ELR (cell line): ENCODE measurements at places on chromosomes 1 and 21.

- DNase-seq, result no peak
Observed at GRCh38 chr1:69246710-69247109, 321.0 kb upstream of the LRRC7 start.

- peak; percentile 94 for DNase-seq
Observed at GRCh38 chr1:91569411-91570119, 68.9 kb downstream of the CDC7 start.

- peak; percentile 55 for DNase-seq
Observed at GRCh38 chr1:225460737-225461532, 33.1 kb upstream of the LBR start.

DNA sequence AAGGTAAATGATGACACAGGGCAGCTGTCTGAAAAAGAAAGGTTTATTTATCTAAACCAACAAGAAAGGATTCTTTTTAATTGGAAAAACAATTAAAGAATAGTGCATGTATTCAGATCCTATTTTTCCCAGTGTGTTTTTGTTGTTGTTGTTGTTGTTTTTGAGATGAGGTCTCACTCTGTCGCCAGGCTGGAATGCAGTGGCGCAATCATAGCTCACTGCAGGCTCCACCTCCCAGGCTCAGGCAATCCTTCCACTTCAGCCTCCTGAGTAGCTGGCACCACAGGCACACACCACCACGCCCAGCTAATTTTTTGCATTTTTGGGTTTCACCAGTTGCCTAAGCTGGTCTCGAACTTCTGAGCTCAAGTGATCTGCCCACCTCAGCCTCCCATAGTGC lies 22.1 kb downstream of the NEK2 start:
- DNase-seq, result peak; percentile 32

GRCh38 chr1:29729281-29729680 lies 493.0 kb downstream of the PTPRU start:
- no peak for DNase-seq

GRCh38 chr1:90835661-90836344 lies 118.7 kb upstream of the BARHL2 start:
- DNase-seq, result no peak

GRCh38 chr1:184116287-184116686 lies 64.8 kb downstream of the TSEN15 start:
- no peak for DNase-seq
